ENCODE measurements at places on chromosomes 2 and 18. TPM values are rescaled to one million over a fixed set of nuclear protein-coding genes. Genes with fewer than 3 reads are reported as not detected.

DNA sequence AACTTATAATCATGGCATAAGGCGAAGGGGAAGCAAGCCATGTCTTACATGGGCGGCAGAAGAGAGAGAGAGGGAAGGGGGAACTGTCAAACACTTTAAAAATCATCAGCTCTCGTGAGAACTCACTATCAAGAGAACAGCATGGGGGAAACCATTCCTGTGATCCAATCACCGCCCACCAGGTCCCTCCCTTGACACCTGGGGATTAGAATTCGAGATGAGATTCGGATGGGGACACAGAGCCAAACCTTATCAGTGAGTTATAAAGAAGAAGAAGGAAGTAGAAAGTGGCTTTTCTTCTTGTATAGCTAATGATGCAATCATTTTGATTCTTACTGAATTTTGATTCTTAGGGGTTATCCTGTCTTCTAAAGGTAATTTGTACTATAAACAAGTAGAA is 51.4 kb downstream of the SMCHD1 start:
- DNase-seq: no peak

DNA sequence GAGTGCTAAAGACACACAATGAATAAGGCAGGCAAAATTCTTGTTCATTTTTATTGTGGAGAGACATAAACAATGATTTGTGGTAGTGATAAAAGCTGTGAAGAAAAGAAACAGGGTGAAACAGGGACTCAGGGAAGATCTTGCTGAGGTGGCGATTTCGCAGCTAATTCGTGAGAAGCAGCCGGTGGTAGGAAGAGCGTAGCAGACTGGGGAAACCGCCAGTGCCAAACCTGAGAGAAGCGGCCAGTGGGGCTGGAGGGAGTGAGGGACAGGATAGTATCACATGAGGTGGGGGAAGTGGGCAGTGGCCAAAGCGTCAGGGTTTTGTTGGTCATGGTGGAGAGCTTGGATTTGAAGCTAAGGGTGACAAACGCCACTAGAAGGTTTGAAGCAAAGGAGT is 42.3 kb downstream of the TMEM178A start:
- no peak for DNase-seq

The TNS1 gene
- total RNA-seq: 9.8 TPM

DNA sequence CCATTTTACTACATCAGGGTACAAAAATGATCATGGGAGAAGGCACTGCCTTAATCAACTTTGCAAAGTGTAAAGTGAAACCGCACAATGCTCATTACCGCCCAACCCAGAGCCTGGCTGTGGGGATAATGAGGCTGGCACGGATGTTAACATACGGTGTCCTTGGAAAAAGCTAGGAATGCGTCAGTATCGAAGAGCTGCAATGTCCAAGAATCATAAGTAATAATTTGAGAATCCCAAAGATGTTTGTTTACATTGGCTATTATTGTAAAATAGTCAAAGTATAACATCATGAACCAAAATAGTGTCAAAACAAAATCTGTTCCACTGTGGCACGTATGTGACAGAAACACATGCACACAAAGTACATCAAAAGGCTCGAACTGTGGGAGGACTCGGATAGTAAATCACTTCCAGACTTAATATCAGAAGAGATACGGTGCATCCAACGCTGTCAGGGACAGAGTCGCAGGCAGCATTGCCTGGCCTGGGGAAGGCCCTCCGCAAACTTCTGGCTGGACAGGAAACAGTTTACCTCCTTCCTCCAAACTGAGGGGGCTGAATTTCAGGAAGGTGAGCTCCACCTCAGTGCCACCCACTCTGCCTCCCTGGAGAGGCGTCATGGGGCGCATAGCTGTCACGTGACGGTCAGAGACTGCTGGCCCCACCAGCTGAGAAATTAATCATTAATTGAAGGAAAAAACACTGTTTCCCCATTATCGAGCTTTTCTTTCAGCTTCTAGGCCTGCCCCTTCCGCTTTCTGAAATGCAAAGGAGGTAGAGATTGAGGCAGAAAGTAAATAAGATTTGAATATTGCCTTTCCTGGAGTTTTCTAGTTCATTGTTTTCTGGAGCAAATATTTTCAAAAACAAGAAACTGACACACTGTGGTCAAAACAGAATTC is 1.8 kb upstream of the ID2 start:
- DNase-seq: no peak

DNA sequence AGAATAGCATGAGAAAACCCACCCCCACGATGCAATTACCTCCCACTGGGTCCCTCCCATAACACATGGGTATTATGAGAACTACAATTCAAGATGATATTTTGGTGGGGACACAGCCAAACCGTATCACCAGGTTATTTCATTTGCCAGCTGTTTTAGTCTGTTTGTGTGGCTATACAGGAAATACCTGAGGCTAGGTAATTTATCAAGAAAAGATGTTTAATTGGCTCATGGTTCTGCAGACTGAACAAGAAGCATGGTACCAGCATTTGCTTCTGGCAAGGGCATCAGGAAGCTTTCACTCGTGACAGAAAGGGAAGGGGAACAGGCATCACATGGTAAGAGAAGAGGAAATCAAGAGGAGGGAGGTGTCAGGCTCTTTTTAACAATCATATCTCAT is 329.2 kb downstream of the GULP1 start:
- DNase-seq: no peak

- DNase-seq: no peak
Observed at GRCh38 chr2:20599861-20600461, 50.9 kb downstream of the HS1BP3 start.

- DNase-seq: no peak
Observed at GRCh38 chr2:10912796-10913455, 1.2 kb downstream of the KCNF1 start.

GRCh38 chr2:37984589-37984988 is 59.5 kb downstream of the RMDN2 start:
- no peak for DNase-seq

GRCh38 chr2:217035967-217036366 is 176.1 kb upstream of the TNP1 start:
- no peak for DNase-seq

- DNase-seq: peak; percentile 38
Observed at GRCh38 chr18:43620936-43621335, 343.6 kb upstream of the SYT4 start.

DNA sequence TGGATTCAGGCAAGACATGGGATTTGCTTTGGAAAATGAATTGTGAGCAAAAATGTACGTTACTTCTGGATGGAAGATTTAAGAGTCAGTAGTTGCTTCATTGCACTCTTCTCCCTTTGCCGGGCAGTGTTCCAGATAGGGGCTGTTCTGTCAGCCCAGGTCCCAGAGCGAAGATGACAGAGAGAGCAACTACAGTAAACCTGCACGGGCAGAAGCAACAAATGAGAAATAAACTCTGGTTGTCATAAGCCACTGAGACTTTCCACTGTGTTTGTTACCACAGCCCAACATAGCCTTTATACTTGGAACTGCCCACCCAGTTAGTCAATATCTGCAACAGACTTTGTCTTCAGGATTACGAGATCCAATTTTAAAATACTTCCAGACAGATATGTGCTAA is 83.3 kb downstream of the CACNB4 start:
- DNase-seq: no peak

The DQX1 gene
- total RNA-seq: not detected

DNA sequence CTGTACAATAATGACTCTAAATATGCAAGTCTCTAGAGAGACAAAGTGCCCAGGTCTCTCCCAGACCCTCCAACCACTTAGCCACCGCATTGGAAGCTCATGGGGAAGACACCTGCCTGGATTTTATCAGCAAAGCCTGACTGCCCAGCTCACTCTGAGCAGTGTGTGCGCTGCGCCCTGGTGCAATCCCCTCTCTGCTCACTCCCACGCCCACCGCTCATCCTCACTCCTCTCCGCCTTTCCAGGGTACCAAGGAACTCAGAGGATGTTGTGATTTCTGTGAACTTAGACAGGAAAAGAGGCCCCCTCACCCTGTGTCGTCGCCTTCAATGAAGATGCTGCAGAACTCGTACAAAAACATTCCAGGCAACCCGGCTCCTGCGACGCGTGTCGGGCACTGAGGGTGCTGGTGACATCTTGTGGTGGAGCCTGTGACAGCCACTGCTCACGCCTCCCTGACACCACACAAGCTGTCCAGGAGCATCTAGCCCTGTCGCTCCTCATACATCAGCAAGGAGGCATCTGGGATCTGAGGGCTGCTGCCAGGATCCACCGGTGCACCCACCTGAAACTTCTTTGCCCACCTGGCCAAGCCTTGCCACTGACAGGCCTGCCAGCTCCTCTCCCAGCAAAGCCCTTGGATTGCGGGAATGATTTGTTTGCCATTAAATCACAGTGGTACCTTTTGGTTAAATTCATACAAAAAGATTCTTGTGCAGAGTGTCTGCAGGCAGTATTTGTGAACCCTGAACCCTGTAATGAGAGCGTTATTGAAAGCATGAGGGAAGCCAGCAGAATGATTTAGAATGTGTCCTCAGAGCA is 220.4 kb downstream of the ZNF516 start:
- DNase-seq: no peak

DNA sequence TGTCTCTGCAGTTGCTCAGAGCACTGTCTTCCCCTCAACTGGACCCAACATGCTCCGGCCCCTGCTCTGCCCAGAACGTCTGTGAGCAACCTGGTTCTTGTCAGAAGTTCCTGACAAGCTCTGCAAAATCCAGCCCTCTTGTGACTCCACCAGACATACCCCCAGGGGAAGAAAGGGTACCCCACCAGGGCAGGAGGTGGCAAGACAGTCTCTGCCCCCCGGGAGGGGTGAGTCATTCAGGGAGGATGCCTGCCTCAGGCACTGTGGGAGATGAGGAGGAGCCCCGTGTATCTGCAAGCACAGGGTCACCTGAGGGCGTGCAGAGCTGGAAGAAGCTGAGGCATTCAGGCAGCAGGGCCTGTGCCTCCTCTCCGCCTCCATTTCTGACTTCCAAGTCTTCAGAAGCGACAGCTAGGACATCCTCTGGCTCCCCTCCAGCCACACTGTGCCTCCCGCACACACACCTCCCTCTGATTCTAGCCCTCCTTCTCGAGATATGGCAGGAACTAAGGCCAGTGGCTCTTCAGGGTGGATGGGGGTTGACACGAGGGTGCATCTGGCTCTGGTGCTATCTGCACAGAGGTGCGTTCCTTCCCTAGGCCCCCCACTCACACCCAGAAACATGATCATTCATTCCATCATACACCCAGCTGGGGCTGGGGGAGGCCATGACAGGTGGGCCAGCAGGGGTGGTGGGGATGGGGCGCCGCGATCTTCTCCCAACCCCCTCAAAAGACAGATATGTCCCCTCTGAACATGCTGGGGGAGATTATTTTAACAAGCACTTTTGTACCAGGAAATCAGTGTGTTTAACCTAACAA is 222.2 kb downstream of the CYP26B1 start:
- DNase-seq: no peak

The UGT1A4 gene
- total RNA-seq: not detected

GRCh38 chr18:62757399-62758010 is 42.2 kb downstream of the PHLPP1 start:
- DNase-seq: no peak

DNA sequence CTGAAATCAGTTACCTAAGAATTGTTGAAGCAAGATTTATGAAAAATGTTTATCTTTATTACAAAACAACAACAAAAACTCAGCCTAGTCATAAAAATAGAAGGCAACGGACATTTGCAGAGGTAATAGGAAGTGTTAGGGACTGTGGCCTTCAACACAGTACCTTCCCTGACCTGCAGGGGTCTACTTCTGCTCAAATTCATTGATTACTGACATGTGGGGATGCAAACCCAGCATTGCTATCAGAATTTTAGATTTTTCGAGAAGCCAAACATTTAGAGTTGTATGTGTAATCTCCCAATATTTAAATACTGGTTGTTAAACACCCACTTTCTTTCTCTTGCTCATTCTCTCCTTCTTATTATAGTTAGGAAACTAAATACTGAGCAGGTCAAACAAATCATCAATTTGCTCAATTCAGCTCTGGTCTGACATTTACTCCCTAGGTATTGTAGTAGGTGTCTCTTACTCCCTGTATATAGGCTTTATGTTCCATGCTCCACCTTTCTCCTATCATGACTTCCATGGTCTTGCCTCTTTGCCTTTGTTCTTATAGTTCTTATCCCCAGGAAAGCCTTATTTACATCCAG is 198.5 kb downstream of the UBE2E3 start:
- DNase-seq: no peak

DNA sequence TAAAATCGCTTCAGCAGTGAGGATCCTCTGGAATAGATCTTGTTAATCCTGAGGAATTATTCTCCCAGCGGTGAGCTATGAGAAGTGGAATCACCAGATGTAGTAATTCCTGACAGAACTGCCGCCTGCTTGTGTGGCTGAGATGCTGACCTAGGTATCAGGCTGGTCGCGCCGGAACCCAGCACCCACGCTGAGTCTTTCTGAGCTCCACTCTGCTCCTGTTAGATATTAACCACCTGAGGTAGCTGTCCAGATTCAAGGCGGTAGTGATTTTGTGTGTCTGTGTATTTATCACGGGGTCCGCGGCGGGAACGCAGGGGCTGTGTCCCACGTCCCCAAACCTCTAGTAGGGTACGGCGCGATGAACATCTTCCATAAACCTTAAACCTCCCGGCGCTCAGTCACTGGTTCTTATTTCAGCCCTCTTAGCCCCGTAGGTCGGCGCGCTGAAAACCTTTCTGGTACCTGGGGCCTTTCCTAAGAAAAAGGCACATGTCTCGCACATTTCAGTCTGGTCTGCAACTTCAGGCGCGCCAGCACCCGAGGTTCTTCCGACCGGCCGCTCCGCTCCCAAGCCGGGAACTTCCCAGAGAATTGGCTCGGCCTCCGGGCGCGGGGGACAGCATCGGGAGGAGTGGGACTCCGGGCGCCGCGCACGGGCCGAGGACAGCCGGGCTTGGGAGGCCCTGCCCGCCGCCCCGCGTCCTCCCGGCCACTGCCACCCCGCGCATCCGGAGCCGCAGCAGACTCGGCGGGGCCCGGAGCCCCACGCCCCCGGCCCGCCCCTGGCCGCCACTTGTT is 542 bp upstream of the CNNM3 start:
- DNase-seq: no peak

The GRB14 gene
- total RNA-seq: not detected

The MLPH gene
- total RNA-seq: not detected
